ENCODE measurements at places on chromosomes 1 and 21.
A peak's percentile ranks its signal among the peaks of the same experiment; 100 is the strongest.

DNA sequence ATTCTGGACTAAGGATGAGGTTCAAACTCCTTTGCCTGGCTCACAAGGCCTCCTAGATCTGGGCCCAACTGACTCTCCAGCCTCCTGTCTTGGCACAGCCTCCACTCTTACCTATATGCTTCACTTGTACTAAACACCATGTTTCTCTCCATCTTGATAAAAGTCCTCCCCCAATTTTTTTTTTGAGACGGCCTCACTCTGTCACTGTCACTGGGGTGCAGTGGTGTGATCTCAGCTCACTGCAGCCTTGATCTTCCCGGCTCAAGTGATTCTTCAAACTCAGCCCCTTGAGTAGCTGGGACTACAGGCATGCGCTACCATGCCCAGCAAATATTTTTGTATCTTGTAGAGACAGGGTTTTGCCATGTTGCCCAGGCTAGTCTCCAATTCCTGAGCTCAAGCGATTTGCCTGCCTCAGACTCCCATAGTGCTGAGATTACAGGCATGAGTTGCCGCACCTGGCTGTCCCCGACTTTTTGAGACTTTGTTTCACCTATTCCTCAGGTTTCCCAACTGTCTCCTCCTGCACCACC, 39.7 kb downstream of the CD34 start:
- no peak for DNase-seq

GRCh38 chr21:23876925-23877558, 1730.2 kb downstream of the MRPL39 start:
- DNase-seq = no peak

- DNase-seq = peak; percentile 18
Measured at GRCh38 chr21:44444286-44444931, 10.9 kb upstream of the LRRC3 start.

DNA sequence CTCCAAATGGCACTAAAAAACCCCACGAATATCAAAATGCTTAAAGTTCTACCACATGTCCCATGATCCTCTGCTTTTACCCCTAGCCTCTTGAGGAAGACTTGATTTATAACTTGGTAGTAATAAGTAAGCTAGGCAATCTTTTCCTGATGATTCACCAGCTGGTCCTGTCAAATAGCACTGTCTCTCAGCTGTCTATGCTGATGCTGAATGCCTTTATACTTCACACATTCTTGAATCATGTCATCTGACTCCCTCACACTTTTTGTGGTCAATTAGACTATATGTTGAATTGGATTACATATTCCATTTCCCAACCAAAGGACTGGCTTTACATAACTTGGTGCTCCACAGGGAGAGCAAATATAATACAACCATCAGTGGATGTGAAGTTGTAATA, 16.6 kb downstream of the C21orf91 start:
- no peak for DNase-seq

GRCh38 chr1:100360790-100361510, 8.6 kb downstream of the CDC14A start:
- DNase-seq = no peak

DNA sequence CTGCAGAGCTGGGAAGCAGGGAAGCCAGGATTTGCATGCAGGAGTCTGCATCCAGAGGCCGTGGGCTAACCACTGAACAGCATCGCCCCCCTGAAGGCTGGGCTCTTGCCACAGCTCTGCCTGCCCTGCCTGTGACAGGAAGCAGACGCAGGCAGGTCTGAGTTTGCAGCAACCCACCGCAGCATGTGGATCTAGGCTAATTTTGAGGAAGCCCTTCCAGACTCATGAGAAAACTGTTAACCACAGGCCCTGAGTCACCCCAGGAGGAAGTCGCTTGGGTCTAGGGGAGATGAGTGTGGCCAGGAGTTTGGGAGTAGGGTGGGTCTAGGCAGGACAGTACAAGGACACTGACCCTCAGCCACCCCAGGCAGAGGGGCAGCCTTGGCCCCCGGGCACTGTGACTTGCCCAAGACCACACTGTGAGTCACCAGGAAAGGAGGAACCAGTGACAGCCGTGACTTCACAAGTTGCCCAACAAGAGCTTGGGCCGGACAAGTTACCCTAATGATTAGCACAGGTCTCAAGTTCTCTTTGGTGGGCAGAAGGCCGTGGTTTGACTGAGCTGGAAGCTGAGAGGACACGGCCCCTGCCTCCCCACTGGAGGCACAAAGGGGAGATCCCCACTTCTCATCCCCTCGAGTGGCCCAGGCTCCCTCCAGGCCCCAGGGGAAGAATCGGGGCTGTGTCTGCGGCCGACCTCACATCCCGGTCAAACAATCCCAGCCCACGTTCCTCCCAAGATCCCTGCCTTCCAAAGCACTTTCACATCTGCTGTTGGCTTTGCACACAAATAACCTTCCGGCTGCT, 826 bp downstream of the LAPTM5 start:
- DNase-seq = peak; percentile 82

DNA sequence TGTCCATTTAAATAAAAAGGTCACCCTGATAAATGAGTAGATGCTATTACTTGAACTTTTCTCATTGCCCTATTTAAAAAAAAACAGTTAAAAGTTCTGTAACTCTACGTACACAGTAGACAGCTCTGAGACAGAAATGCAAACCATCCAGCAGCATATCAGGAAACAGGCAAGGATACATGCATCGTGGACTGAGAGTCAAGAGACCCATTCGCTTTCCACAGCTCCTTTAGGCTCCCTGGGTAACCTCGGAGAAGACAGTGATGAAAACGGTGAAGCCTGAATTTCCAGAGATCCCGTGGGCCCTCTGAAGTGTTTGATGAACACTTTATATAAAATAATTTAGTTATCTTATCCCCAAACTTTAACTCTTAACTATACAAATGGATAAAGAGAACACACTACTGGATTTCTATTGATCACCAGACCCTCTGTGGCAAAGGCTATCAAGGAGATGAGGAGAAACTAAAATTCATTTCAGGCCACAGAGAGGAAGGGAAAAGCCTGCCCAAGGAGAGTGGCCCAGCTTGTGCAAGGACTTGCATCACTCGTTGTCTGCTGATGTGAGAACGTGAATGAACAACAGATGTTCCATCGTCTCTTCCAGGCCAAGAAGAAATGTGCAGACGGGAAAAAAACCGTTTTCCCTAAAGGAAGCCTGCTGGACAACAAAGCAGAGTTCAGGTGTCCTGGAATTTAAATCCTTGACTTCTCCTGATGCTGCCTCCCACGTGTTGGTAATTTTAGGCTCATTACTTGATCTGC, 131.0 kb downstream of the TGFBR3 start:
- no peak for DNase-seq

DNA sequence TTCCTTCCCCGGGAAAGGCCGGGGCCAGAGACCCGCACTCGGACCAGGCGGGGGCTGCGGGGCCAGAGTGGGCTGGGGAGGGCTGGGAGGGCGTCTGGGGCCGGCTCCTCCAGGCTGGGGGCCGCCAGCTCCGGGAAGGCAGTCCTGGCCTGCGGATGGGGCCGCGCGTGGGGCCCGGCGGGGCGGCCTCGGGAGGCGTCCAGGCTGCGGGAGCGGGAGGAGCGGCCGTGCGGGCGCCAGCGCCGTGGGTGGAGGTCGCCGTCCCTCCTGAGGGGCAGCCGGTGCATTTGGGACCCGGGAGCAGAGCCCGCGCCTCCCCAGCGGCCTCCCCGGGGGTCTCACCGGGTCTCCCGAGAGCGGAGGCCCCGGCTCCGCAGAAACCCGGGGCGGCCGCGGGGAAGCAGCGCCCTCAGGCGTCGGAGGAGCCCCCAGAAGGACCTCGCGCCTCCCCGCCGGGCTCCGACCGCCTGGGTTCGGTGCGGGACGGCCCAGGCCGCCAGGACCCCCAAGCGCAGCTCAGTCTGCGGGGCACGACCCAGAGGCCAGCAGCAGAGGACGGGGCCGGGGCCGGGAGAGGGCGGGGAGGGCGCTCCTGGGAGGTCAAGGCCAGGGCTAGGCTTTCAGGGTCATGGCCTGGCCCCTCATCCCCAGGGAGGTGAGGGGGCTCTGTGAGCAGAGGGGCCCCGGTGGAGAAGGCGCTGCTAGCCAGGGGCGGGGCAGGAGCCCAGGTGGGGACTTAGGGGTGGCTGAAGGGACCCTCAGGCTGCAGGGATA, 7.2 kb upstream of the SLX9 start:
- DNase-seq = peak; percentile 80

- DNase-seq = no peak
Measured at GRCh38 chr1:107096690-107097089, 40.2 kb downstream of the PRMT6 start.

DNA sequence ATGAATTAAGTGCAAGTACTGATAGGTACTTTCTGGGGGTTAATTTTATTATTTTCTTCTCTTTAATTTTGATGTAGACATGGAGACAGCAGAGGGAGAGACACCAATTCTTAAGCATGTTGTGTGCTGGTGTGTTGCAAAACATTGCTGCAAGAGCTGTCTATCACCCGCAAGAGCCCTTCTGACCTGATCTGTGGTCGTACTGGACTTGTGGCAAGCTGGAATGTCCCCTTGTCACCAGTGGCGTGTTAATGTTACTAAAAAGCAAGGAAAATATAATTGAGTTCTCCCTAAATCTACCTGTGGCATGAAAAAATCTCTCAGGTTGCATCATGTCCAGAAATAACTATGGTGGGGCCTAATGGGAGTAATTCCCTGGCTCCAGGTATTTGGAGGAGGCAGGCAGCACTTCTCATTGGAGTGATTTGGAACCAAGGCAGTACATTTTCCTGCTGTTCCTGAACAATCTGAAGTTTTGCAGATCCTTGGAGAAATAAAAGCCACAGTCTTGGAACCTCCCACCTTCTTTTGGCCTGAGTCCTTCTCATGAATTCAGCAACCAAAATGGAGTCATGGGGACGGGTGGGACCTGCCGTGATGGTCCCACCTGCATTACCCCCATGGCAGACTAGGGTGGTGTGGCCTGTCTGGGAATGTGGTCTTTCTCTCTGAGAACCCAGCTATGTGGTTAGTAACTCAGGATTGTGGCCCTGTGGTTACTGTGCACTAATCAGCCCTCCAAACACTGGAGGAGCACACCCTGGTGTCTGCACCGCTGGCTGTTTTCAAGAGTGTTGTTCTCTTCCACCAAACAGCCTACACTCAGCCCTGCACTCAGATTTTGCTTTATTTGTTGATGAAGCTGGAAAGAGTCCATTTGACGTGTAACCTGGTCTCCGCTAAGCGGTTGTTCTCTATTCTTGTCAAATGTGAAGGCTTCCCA, 57.4 kb downstream of the GALNT2 start:
- peak; percentile 35 for DNase-seq

Data from activated naive CD4-positive, alpha-beta T cell treated with anti-CD3 and anti-CD28 coated beads, Interleukin-2, amount 10 ng/mL, durations not matched to agents 7 days and 5 days (primary cell).